MV-4-11 (cell line): ENCODE measurements at places on chromosomes 7 and 10.

GRCh38 chr10:101450277-101451080, 96.5 kb downstream of the BTRC start:
- DNase-seq: no peak

DNA sequence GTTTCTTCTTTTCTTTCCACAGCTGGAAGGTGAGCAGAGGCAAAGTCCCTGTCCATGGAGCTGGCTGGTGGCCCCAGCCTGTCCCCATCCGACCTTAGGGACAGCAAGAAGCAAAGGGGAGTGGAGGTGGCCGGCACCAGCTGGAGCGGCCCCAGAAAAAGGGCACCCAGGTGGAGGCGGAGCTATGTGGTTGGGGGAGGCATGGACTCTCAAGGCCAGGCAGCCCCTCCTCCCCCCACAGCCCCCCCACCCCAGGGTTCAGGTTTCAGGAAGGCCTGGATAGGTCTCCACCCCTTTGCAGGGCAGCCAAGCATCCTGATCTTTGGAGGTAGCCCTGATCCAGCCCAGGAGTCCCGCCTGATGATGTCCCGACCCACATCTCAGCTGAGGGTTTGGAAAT, at the start of gene SSC4D:
SSC4D (minus strand) TSS at position 161 of the 400 bp plus-strand sequence. CDS start 5,258 bp downstream, outside the sequence.
- DNase-seq: no peak

DNA sequence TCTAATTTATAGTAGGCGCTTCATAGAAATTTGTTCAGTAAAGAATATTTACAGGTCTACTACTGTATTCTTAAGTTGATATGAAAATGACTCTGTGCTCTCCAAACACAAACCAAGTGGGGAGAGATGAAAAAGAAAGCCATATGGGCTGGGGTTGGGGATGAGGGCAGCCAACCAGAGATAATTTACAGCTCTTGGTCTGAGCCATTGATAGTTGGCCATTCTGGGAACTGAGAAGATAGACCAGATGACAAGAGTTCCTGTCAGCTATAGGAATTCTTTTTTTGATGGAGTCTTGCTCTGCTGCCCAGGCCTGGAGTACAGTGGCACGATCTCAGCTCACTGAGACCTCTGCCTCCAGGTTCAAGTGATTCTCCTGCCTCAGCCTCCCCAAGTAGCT, 57.4 kb downstream of the LAMB4 start:
- no peak for DNase-seq

DNA sequence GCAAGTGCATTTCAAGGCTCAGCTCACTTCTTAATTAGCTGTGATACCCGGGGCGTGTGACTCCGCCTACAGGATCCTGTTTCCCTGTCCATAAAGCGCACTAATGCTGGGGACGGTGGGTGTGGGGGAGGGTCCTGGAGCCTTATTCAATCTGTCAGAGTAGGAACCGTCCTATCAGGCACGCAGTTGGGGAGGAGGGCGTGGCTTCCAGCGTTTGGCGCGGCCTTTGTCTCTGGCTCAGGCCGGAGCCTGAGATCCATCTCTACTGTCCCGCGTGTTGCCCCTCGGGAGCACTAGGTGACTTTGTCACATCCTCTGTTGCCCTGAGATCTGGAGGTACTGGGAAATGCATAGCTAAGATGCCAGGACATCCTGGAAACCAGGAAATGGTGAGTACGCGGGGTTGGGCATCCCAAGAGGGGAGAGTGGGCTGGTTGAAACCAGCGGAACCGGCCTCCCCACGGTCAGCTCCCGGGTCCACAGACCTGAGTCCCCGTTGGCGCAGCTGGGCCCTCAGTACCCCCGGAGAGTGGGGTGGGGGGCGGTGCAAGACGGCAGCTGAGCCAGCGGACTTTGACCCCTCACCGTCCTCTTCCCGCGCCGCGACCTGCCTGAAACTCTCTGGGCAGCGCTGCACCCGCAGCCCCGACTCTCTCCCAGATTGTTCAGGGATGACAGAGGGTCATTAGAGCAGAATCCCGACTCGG, 104.4 kb upstream of the ZNF92 start:
- no peak for DNase-seq

GRCh38 chr10:17780727-17781126, 28.4 kb upstream of the MRC1 start:
- DNase-seq: no peak

- DNase-seq: peak; percentile 84
Measured at GRCh38 chr10:86163522-86164173, 202.9 kb downstream of the GRID1 start.

GRCh38 chr10:35498693-35499092, 106.4 kb upstream of the GJD4 start:
- DNase-seq: no peak

DNA sequence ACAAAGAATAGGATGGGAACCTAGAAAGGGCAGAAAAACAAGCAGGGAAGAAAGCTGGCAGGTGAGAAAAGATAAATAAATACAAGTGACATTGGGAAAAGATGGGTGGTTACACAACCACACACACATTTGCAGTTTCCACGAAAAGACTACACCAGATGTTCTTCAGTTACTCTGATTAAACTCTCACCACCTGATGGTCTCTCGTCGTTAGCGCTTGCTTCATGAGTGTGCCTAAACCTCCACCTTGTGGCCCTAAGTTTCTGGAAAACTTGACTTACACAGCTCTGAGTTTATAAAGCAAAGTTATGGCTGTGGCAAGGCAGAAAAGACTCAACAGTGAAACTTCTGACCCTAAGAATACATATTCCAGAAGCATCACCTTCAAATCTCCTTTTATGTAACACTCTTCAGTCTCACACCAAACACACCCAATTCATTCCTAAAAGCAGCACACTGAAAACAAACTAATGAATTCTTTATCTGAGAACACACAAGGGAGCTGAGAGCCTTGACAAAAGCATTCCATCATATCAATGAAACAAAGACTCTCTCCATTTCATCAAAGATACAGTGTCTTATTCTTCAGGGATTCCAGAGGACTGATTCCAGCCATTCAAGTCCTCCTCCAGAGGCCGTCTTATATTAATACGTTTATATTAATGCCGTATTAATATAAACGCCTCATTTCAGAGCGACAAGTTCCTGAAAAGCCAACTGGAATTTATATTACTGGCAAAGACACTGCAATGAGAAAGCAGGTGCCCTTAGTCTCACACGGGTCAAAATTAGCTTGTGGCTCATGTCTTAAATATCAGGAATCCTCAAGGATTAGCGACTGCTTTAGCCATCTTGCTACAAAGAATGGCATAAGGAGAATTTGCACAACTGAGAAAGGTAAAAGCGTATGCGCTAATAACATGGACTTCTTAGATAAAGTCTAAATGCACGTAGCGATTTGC, 77.6 kb downstream of the RNF216 start:
- DNase-seq: no peak

GRCh38 chr10:100670828-100671479, 74.4 kb upstream of the PAX2 start:
- DNase-seq: no peak

DNA sequence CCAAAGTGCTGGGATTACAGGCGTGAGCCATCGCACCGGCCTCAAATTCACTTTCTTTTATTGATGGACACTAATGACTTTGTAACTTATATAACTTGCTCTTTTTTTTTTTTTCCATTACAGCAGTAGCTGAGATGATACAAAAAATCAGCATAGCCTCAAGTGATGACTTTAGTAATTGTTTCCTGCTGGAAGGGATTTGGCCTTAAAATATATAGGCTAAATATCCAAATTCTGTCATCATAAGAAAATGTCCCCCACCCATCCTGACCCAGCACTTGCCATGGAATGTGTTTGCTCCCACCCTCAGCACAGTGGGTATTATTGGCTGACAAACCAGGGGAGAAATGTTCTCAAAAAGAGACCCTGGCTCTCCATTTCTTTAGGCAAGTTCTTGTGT, 1264.1 kb upstream of the AUTS2 start:
- DNase-seq: no peak

- DNase-seq: no peak
Measured at GRCh38 chr7:38539477-38540081, 91.6 kb downstream of the AMPH start.

- DNase-seq: no peak
Measured at GRCh38 chr7:148811892-148812291, 72.2 kb downstream of the EZH2 start.

DNA sequence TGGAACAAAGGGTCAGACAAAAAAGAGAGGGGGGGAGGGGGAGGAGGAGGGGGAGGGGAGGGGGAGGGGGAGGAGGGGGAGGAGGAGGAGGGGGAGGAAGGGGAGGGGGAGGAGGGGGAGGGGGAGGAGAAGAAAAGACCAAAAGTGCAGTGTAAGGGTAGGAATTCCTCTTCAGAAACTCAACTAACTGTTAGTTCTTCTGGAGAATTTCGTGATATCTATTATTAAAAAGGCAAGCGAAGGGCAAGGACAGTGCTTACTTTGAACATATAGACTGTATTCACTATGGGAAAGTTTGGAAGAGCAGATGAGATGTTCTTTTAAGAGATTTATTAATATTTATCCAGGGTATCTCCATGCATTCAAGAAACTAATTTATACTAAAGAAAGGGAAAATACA, 258.1 kb downstream of the CACNA2D1 start:
- no peak for DNase-seq

DNA sequence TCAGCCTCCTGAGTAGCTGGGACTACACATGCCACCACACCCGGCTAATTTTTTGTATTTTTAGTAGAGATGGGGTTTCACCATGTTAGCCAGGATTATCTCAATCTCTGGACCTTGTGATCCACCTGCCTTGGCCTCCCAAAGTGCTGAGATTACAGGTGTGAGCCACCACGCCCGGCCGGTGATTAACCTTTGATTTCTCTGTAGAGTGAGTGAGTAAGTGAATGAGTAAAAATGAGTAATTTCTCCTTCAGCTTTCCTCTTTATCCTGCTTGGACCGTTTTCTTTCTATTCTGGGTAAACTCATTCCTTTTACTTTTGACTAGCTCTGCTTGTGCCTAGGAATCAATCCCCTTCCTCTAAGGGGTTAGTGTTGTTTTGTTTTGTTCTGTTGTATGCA, 36.8 kb downstream of the ST7 start:
- no peak for DNase-seq

- no peak for DNase-seq
Measured at GRCh38 chr7:18760046-18760445, 264.5 kb downstream of the HDAC9 start.

DNA sequence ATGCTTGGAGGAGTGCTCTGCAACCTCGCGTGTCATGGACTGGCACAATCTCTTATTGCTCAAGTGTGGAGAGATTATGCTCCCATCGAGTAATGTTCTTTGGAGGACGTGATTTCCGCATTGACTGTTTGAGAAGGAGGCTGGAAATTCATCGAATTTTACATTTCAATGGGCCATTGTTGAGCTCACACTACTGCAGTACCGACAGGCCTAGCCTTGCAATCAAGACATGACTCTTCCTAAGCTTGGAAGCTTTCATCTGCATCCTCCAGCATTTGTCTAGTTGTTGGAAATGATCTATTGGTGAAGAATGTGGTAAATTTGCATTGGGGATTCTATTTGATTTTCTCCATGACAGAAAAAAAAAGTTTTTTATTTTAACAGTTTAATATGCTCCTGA, 156.8 kb downstream of the FZD1 start:
- no peak for DNase-seq

- peak; percentile 84 for DNase-seq
Measured at GRCh38 chr7:44678471-44679179, 70.0 kb upstream of the ZMIZ2 start.

GRCh38 chr10:31384589-31384949, 65.6 kb downstream of the ZEB1 start:
- DNase-seq: no peak

DNA sequence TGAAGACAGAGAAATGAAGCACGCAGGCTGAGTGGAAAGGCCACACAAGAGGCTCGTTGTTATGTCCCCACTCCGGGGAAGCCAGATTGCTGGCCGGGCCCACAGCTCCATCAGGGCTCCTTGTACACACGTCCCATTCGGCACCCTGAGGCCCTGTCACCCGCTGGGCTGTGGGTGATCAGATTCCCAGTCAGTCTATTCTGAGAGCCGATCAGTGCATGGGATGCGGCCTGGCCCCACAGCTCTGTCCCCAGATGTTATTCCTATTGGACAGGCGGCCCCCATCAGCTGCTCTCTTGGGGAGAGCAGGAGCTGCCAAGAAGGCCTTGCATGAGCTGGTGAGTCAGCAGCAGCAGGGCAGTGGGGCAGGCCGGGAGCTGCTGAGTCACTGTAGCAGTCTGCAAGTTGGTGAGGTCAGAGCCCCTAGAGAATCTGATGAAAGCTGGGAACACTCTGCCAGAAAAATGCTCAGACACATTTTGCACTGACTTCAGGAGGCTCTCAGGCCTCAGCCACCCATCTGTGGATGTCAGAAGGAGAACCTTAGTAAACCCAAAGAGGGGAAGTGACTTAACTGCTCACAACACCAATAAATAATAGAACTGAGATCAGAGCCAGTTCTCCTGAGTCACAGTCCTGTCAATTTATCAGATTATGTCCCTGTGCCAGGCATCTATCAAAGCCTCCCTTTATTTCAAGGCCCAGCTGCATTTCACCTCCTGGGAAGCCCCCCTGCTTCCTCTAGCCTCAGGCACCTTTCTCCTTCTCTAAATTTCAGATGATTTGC, 9.4 kb upstream of the PSAP start:
- DNase-seq: peak; percentile 97

DNA sequence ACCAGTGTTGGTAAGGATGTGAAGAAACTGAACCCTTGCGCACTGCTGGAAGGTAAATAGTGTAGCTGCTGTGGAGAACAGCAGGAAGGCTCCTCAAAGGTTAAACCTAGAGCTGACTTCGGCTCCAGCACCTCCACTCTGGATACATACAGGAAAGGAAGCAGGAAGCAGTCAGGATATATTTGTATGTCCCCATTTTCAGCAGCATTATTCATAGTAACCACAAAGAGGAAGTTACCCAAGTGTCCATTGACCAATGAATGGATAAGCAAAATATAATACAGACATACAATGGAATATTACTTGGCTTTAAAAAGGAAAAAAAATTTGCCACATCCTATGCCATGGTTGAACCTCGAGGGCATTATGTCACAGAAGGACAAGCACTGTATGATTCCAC, 15.0 kb downstream of the RET start:
- peak; percentile 87 for DNase-seq

DNA sequence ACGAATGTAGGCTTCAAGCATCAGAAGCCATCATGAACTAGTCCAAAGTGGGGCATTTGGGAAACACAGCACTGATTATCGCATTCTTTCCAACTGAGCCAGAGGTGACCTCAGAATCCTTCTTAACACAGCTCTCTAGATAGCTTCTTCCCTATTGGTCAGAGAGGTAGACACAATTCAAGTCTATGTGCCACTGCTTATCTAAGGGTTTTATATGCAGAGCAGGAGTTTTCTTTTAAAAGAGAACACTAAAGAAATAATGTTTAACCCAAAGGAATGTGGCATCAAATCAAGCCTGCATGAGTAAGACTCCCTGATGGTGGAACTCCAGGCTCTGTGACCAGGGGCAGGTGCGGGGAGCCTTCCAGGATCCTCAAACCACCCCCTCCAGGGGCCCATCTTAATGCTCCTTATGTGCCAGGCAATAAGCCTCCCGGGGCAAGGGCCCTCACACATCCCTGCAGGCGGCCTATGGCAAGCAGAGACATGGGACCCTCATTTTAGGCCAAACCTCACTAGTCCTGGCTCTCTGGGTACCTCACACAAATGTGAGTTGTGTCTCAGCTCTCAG, 13.8 kb downstream of the HSPA12A start:
- DNase-seq: no peak

- DNase-seq: no peak
Measured at GRCh38 chr10:133162178-133162909, 2.3 kb downstream of the KNDC1 start.

- no peak for DNase-seq
Measured at GRCh38 chr7:107559864-107560263, 3.9 kb downstream of the COG5 start.

GRCh38 chr10:48428896-48429295, 122.4 kb downstream of the MAPK8 start:
- no peak for DNase-seq

- DNase-seq: no peak
Measured at GRCh38 chr7:38934536-38934935, 25.5 kb upstream of the VPS41 start.
